BJ (cell line): ENCODE measurements at places on chromosomes 13 and 19.
A peak's percentile ranks its signal among the peaks of the same experiment; 100 is the strongest.

- no peak for DNase-seq
Observed at GRCh38 chr19:6362351-6362801, 1.0 kb downstream of the CLPP start.

DNA sequence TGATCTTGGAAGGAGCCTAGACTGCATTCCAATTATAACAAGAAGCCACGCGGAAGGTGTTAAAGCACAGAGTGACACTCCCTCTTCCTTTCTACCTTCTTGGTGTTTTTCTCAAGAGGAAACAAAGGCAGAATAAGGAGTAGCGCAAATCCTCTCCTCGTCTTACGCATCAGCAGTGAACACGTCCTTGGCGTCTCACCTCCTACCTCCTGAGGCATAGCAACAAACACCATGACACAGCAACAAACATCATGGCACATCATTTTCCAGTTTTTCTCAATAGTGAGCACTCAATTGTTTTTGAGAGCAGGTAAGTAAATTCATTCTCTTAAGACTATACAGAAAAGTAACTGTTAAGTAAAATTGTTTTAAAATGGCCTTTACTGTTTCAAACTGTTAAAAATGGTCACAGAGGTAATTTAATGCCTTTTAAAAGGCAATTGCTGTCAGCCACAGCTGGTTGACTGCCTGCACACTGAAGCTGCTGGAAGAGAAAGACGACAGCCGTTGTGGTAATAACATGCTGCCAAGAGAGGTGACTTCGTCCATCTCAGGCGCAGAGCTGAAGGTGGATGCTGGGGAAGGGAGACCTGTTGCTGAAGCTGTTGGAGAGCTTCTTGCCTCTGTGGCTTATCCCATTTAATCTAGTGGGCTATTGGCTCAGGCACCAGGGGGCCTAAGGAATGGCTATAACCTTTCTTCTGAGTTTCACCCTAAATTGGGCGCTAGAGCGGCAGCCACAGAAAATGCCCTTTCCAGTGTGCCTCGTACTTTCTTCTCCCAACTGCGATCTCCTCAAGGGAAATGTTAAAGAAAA lies 703.7 kb downstream of the UQCRFS1 start:
- DNase-seq = no peak

- DNase-seq = peak; percentile 59
Observed at GRCh38 chr19:49758292-49758691, 4.8 kb downstream of the TSKS start.

- DNase-seq = no peak
Observed at GRCh38 chr13:45847554-45848224, 3.9 kb downstream of the SIAH3 start.

DNA sequence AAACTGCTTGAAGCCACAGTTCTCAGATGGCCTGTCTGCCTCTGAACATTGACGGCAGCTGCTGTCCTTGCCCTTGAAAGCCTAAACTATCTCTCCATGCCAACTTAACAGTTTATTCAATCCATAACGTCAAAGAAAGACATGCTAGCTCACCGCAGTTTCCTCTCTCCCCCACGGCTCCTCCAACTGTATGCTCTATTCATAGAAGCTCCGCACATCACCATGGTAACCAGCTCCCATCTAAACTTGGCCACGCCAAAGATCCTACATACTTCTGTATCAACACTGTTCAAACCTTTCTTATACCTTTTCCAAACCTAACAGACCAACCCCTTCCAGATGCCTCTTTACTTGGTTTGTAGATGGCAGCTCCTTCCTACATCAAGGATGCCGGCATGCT lies 48.6 kb downstream of the ZNF91 start:
- no peak for DNase-seq

- peak; percentile 83 for DNase-seq
Observed at GRCh38 chr19:48283908-48284307, 14.0 kb downstream of the ZNF114 start.

DNA sequence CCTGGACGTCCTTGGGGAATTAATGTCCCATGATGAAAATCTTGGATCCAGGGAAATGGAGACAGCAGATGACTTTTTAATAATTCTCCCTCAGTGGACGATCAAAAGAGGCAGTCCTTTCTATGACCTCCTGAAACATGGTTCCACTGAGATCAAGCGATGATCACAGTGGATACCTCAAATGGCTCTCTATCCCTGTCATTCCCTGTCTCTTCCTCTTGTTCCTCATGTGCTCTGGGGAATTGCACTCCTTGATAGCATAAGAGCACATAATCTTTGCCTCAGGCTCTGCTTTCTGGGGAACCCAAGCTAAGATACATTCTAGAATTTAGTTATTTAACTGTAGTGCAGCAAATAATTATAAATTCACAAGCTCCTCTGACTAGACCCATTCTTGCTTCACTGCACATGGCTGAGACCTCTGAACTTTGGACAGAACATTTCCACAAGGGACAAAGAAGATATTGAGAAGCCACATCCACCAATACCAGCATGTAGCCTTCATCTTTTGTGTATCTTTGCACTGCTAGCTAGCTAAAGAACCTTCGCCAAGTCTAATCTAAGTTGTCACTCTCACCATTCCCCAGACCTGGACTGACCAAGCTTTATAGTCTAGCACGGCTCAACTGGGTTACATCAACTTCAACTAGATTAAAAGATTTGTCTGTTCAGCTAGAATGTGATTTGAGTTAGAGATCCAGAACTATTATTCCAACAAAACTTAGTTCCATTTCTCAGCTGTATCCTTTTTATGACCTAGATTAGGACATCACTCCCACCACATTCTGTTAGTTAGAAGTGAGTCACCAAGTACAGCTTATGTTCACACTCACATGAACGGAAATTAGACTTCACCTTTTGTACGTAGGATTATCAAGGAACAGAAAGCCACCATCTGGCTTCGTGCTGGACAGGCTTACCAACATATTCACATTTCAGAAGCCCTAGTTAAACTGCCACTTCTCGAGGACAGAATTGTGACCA lies 142.7 kb downstream of the SUCLA2 start:
- no peak for DNase-seq

- no peak for DNase-seq
Observed at GRCh38 chr13:98837896-98838295, 85.4 kb upstream of the SLC15A1 start.

DNA sequence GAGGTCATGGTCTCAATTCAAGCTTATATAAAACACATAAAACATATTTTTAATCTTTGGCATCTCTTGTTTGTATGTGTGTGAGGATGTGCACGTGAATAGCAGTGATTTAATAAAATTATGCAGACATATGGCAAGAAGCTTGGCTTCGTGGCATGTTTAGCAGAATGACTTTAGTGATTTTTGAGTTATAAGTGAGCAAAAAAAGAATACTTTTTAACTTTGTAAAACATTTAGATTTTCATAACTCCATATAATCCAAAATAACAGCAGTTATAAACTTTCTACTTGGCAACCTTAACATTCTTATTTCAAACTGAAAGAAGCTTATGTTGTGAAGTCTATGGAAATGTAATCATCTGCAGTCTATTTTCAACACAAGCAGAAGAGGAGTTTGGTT lies 120.6 kb downstream of the SLITRK1 start:
- no peak for DNase-seq

- no peak for DNase-seq
Observed at GRCh38 chr13:110166598-110166997, 140.4 kb downstream of the COL4A1 start.

GRCh38 chr13:107057028-107057631 lies 489.2 kb upstream of the ARGLU1 start:
- DNase-seq = no peak

- DNase-seq = no peak
Observed at GRCh38 chr19:33132021-33132420, at the start of gene WDR88. TSS of gene WDR88 (plus strand) at chr19:33132114. CDS start at chr19:33132170, 56 bp downstream.

DNA sequence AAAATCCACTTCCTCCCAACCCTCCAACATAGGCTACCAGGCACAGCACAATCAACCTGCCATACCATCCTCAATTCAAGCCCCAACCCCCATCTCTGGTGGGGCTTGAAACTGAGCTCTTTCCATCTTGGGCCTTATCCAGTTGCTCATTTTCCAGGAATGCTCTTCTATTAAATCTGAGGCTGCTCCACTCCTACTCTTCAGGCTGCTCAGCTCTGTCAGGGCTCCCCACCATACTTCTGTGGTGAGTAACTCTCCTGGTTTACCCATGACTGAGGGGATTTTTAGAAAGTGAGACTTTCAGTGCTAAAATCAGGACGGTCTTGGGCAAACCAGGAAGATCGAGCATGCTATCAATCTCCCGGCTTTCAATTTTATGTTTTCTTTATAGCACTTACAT lies 512.8 kb downstream of the LMO7 start:
- peak; percentile 59 for DNase-seq

DNA sequence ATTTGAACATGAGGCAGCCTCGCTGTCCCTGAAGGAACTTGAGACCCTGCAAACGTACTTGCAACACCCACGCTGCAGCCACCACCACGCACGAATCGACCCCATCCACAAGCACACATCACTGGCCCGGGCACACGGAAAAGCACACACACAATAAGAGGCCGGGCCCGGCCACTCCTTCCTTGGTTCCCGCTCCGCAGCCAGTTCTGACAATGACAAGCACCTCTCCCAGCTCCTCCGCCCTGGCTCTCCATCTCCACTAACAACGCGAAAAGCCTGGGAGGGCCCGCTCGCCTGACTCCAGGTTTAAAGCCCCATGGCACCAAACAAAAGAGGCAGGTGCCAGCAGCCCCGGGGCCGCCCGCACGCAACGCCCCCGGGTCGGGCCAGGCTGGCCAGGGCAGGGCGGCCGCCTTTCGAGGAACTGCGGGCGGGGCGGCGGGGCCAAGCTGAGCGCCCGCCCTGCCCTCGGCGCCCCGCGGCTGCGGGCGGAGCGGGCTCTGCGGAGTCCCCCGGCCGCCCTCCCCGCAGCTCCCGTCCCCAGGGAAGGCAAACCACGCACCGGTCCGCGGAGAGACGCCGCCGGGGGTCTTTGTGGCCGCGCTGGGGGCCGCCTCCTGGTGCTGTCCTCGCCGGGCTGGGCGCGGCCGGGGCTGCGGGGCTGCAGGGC lies 495 bp downstream of the DCLK1 start:
- DNase-seq = no peak
